ENCODE measurements at places on chromosomes 3 and 15.

GRCh38 chr3:14275962-14276909 lies 97.6 kb downstream of the LSM3 start:
- DNase-seq: no peak

DNA sequence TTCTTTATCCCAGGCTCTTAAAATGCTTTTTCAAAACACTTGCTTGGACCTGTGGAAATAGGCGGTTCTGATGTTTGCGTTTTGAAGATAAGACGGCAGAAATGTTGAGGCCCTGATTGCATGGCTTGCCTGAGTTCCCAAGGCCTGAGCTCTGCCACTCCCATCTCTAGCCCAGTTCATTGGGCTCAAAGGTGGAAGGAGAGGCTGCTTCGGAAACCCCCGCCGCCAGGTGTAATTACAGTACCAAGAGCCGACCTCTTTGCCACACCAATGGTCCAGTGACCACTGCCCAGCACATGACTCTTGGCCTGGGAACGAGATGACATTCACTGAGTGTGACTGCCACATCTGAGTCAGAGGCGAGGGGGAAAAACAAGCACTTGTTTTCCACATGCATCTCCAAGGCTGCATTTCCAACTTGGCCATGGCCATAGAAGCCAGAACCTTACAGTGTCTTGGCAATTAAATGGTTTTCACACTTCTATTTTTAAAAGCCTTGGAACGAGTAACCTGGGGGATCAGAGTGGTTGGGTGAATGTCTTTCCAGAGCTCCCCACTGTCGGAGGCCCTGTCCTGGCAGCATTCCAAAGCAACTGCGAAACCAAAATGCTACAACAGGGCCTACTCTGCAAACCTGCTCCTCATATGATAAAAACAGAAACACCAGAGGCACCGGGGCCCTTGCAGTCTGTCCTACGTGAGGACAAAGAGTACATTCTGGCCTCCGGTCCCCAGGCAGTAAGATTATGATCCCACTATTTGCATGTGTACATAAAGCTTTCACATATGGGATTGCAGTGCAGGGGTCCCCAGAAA lies 63.8 kb upstream of the CGNL1 start:
- no peak for DNase-seq

DNA sequence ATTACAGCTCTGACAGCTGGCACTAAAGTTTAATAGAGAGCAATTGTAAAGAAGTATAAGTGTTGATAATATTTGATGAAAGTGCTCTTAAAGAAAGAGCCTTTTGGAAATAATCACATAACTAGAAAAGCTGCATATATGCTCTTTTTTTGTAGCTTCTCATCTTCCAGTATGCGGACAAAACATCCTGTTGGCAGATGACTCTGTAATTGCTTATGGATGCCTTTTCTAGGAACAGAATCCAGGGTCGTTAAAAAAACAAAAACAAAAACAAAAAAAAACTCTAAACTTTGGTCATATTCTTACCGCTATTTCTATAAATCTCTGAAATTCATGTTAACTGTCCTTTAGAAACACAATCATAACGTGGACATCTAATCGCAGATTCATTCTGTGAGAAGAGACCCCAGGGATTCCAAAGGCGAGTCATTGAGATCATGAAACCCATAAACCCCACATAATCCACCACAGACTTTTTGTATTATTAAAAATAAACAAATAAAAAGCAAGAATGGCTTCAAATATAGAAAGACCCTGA lies 109.8 kb downstream of the EPHA3 start:
- DNase-seq: no peak

DNA sequence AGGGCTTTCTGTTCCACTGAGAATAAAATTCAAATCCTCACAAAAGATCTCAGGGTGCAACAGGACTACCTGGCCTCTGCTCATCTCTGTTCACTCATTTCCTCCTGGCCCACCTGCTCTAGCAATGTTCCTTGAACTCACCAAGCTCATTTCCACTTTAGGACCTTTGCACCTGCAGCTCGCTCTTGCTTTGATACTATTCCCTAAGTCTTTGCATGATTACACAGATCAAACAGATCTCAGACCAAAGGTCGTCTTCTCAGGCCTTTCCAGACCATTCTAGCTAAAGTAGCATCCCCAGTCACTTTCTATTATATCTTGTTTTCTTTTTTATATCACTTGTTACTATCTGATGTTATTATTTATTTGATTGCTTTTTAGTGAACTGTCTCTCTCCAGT lies 54.7 kb downstream of the B3GNT5 start:
- DNase-seq: no peak

DNA sequence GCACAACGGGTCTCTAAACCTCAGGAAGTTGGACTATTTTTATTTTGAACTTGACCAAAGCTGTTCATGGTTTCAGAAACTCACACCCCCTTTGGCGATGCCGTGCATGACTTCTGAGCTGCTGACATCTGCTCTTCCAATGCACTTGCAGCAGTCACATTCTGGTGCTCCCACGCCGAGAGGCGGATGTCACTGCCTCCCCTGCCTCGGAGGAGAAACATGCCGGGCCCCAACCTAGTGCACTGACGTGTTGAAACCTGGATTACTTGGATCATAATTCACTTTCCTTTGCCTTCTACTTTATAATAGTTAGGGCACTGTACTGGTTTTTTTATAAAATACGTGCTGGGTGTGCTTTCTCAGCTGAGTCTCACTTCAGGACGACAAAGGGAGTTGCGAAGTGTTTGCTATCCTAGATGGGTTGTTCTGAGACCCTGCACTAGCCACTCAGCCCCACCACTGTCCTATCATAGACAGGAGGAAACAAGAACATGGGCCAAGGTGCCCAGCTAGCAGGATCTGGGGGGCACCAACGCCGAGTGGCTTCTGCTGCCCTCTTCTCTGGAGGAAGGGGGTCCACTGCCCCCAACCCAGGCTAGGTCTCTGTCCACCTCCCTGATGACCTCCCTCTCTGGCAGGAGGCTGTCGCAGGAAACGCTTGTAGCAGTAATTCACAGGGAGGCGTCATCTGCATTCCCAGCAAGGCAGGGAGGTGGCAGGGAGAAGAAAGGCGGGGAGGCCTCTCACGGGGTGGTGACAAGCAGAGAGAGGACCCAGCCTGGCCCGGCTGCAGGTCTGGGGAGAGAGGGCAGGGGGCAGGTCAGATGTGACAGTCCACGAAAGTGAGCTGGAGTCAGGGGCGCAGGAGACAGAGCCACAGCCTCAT lies 158.8 kb upstream of the IQSEC1 start:
- no peak for DNase-seq

DNA sequence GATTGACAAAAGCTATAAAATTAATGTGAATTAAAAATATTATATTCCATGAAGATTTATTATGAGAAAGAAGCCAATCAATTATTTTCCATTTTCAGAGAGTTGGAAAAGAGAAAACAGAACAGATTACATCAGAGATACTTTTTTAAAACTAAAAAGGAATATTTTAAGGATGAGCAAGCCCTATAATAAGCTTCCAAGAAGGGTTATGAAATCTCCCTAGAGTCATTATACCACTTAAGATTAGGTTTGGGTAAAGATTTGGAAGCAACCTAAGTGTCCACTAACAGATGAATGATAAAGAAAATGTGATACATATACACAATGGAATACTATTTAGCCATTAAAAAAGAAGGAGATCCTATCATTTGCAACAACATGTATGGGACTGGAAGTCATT lies 51.6 kb upstream of the FSIP1 start:
- no peak for DNase-seq

- DNase-seq: no peak
Observed at GRCh38 chr3:128554100-128554464, 61.1 kb upstream of the GATA2 start.

- no peak for DNase-seq
Observed at GRCh38 chr15:46703020-46703861, 1014.1 kb upstream of the SEMA6D start.

DNA sequence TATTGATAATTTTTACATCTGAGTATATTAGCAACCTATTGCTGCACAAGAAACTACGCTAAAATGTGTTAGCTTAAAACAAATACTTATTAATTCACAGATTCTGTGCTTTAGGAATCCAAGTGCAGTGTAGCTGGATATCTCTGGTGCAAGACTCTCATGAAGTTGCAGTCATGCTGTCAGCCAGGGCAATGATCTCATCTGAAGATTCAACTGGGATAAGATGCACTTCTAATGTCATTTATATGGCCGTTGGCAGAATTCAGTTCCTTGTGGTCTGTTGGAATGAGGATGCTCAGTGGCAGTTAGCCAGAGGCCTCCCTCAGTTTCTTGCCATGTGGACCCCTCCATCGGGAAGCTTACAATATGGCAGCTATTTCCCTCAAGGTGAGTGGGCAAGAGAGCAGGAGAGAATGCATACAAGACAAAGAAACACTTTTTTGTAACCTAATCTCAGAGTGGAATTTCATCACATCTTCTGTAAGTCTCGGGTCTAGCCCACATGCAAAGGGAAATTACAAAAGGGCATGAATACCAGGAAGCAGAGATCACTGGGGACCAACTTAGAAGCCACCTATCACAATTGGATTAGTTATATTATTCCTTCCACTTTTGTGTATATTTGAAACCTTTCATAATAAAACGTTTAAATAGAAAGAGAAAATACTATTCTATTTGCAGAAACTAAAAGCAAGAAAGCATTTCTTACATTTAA lies 61.6 kb downstream of the DPH6 start:
- DNase-seq: no peak

- no peak for DNase-seq
Observed at GRCh38 chr3:117567906-117568305, 858.3 kb downstream of the TUSC7 start.

- DNase-seq: no peak
Observed at GRCh38 chr3:197189623-197190022, 108.8 kb downstream of the DLG1 start.

- DNase-seq: no peak
Observed at GRCh38 chr3:73729969-73730440, 105.3 kb upstream of the PDZRN3 start.

GRCh38 chr3:7713724-7714123 lies 787.9 kb upstream of the LMCD1 start:
- no peak for DNase-seq

- no peak for DNase-seq
Observed at GRCh38 chr3:24145481-24145880, 200.4 kb downstream of the NR1D2 start.

DNA sequence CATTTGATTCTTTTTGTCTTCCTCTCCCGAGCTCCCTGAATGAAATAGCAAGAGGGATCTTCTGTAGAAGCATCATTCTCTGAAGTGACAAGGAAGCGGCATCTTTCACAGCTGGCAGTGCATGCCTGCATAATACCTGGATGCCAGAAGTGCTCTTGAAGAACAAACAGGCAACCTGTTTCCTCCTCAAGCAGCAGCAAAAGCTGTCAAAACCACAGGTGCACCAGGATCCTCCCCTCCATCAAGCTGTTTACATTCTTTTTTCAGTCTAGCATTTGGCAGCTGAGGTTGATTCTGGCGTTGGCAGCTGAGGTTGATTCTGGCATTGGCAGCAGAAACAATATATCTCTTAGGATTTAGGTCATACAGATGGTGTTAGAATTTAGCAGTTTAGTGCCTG lies 979.0 kb downstream of the TUSC7 start:
- DNase-seq: no peak

GRCh38 chr3:12866836-12867235 lies 25.5 kb upstream of the RPL32 start:
- DNase-seq: no peak

GRCh38 chr15:69926006-69926405 lies 171.7 kb downstream of the TLE3 start:
- DNase-seq: no peak

DNA sequence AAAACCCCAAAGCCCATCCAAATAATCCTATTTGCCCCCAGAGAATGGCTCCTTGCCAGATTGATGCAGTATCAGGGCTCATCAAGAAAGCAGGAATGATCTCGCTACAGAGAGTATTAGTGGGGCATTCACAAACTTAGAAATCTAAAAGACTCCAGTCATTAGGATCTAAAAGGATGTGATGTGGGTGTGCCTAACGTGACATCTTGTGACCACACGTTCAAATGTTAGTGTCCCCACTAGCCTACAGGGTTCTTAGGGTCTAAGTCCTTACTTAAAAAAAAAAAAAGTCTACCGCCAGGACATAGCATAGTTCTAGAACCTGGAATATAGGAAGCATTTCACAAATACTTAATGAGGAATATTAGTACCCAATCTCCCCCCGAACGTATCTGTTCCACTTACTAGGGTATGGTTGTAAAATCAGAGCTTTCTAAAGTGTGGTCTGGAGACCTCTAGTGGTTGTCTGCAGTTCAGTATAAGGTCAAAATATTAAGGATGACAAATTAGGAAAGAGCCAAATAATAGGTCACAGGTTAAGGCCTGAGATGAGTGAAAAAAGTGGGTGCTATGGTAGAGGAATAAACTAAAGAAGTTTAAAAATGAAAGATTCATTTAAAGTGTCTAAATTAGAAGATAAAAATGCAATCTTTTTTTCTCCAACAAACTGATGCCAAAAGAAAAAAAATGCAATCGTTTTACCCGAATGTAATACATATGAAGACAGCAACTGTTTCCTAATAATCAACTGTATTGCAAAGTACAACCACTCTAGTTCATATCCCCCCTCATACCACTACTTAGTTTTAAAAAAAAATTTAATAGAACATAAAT lies 4.2 kb upstream of the CHRM5 start:
- no peak for DNase-seq

DNA sequence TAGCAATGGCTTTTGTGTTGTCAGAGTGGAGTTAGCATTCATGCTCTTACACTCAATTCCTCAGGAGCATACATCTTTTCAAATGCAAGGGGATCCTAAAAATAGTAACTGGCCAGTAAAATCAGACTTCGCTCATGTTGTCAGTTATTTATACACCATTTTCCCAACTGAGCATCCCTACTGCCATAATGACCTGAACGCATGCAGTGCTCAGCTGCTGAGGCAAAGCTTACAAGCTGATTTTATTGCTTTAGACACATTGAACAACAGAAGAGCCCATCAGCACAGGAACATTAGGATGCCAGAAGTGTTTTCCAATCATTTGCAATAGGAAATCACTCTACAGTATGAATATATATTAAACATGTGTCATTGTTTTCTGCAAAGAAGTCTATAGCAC lies 689.7 kb upstream of the BCHE start:
- no peak for DNase-seq

DNA sequence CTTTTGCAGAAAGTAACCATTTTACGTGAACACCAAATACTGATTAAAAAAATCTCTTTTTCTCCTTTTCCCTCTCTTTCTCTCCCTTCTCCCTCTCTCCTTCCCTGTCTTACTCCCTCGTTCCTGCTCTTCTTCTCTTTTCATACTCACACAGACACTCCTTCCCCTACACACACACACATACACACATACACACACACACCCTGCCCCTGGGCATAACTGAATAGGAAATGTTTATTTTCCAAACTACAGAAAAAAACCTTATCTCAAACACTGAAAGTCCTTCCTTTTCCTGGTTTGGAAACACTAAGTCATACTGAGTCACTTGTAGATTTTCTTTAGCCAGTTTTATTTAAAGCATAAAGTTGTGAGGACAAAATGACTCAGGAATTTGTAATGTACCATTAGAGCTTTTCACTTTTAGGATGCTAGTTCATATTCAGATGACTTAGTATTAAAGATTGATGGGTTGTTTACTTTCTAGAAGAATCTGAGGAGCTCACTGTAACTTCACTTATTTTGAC lies 62.4 kb downstream of the MBNL1 start:
- no peak for DNase-seq
